ENCODE measurements at places on chromosomes 4 and X.

GRCh38 chr4:82201805-82202641, 171.8 kb downstream of the HNRNPD start:
- DNase-seq: no peak

DNA sequence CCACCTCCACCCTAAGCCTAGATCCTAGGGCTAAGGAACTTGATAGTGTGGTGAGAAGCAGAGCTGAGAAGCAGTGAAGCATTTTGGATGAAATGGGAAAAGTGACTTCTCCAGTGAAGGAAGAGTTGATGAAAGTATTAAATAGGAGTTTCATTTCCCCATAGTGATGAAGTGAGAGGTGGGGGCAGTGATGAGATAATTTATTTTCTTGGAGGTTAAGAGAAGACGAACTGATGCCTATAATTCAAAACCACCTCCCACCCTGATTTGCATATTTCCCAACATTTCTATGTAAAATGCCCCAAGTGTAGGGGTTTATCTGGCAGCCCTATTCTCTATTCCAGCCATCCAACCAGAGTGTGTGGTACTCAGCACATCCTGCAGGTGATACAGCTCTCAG, 6.3 kb downstream of the LONRF3 start:
- DNase-seq: no peak

DNA sequence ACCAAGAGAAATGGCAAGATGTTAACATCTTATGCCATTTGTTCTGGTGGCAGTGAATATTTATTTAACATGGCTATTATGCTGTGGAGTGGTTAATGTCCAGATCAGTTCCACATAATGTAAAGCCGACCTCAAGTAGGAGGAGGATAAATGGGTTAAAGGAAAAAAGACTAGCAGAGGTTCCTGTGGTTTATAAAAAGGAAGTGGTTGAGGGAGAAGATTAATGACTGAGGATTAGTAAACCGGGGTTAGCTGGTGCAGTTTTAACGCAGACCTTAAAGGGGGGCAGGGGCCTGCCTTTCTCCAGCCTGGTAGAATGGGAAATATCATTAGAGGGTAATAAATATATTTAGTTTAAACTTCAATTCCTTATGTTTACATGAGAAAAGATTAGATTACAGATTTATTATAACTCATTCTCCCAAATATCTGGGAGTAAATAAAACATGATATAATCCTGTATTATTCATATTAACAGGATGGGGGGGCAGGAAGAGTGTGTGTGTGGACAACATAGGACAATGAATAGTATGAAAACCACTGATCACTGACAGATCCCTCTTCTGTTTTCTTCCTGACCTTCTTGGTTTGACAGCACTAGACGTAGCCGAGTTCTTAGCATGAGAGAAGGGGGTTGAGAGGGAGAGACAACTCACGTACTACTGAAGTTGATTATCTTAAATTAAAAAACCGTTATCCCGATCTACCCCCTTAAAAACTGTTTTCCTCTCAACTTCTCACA, 124.1 kb upstream of the LIMCH1 start:
- no peak for DNase-seq

DNA sequence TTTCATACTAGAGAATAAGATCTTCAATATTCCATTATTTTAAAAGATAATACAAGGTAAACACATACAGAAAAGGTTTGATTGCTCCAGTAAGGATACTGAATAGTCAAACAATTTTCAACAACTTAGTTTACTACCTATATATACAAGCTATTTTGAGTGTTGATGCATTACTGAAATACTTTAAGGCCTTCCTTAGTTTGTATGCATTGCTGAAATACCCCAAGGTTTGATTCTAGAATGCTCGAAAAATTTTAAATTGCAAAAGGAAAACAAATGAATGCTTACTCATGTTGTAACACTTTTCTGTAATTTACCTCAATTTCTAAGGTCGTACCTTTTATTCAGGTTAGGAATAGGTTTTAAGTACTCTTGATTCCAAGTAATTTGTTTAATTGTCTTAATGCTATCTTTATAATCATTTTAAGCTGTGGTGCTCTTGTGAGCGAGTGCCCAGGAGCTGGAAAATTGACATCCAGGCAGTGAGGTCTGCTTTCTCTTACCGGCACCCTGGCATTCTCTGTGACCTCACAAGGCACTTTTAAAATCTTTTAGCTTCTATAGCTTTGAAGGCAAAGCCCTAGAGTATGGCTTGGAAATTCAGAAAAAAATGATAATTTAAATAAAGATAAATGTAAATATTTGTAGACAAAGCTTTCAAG, 114.0 kb downstream of the BMPR1B start:
- no peak for DNase-seq

Data from activated T-helper 1 cell treated with anti-CD3 and anti-CD28 coated beads, Interleukin-12 subunit alpha, Interleukin-12 subunit beta, Interleukin-2, Interleukin-4 antibody, amounts not matched to agents 30 ng/mL and 10 ng/mL and 1 ng/mL, durations not matched to agents 14 hours and 24 hours and 36 hours (primary cell).